ENCODE measurements at places on chromosomes 11 and 22. TPM values are rescaled to one million over a fixed set of nuclear protein-coding genes. Genes with fewer than 3 reads are reported as not detected.
A peak's percentile ranks its signal among the peaks of the same experiment; 100 is the strongest.

- no peak for DNase-seq
Observed at GRCh38 chr22:44109416-44109815, 71.3 kb upstream of the PARVG start.

DNA sequence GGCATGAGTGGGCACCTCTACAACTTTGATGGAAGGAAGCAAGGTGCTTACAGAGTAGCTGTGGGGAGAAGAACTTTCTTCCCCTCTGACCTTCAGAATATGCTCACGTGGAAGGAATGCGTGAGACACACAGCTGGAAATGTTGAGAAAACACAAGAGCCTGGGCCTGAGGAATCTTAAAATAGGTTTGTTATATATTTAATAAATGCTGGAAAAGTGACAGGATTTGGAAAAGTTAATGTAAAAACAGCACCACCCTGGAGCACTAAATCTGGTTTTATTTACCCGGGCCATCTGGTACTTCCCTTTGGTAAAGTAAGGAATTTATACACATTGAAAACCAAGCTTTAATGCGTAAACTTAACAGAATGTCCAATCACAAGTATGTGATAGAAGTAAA is 14.0 kb upstream of the AMPD3 start:
- DNase-seq, result no peak

DNA sequence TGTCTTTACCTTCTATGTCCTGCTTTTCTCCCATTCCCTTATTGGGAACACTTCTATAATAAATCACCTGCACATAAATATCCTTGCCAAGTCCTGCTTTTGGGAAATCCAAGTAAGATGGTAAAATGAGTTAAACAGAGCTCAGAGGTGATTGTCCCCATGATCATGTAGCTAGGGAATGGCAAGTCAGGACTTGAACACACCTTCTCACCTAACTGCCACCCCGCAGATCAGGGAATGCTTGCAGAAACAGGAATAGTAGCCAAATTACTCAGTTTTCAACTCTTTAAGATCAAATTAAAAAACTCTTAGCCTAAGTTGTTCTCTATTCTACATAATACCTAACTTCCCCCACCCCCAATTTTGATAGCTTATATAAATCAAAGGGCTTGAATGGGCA is 16.0 kb downstream of the OOSP3 start:
- no peak for DNase-seq

DNA sequence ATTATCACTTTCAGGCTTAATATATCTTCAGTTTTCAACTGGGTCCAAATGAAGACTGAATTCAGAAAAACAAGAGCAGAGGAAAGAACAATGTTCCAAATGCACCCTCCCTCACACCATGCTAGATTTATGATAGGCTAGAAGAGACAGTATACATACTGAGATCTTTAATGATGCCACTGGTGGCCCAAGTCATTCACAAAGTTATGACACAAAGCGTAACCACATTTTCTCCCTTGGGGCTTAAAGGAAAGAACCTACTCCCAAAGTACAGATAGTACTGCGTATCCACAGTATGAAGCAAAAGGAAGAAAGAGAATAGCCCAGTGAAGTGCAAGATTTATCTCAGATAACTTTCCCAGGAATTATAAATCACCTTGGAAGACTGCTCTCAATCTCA is 10.9 kb upstream of the SOX6 start:
- DNase-seq, result no peak

GRCh38 chr22:43847376-43848289 is 14.7 kb downstream of the SULT4A1 start:
- no peak for DNase-seq

DNA sequence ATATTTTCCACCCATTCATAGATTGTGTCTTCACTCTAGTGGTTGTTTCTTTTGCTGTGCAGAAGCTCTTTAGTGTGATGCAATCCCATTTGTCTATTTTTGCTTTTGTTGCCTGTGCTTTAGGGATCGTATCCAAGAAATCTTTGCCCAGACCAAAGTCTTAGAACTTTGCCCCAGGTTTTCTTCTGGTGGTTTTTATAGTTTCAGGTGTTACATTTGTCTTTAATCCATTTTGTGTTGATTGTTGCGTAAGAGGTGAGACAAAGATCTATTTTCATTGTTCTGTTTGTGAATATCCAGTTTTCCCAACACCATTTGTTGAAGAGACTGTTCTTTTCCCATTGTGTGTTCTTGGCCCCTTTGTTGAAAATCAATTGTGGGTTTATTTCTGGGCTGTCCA is 6.4 kb downstream of the IL10RA start:
- no peak for DNase-seq

- DNase-seq, result no peak
Observed at GRCh38 chr11:68550485-68550817, 89.9 kb downstream of the PPP6R3 start.

- DNase-seq, result peak; percentile 25
Observed at GRCh38 chr22:39661842-39662685, 91.5 kb downstream of the CACNA1I start.

- no peak for DNase-seq
Observed at GRCh38 chr22:29987137-29987536, 93.1 kb upstream of the HORMAD2 start.

DNA sequence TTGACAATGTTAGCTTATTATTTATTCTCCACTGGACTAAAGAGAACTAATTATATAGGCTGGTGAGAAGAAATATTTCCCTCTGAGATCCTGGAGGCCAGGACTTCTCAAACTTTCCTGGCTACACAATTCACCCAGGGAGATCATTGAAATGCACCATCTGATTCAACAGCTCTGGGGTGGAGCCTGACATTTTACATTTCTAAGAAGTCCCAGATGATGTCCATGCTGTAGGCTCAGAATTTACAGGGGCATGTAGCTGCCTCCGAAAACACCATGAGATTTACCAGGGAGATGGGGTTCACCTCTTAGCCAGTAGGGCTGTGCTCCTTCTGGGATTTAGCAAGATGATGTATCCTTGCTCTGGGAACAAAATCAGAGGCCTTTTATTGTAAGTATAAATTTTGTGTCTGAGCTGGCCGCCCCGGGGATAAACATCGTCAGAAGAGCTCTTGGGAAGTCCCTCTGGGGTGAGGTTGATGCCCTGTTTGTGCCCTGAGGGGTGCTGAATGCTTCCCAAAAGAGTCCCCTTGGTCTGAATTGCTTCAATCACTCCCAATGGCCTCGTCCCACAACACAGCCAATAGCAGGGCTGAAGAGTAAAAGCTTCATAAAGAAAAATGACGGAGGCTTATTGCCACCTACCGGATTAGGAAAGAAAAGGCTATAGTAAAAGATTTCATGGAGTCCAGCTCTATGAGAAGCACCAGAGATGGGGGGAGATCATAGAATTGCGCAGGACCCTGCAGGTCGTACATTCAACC is 33.4 kb upstream of the API5 start:
- no peak for DNase-seq

DNA sequence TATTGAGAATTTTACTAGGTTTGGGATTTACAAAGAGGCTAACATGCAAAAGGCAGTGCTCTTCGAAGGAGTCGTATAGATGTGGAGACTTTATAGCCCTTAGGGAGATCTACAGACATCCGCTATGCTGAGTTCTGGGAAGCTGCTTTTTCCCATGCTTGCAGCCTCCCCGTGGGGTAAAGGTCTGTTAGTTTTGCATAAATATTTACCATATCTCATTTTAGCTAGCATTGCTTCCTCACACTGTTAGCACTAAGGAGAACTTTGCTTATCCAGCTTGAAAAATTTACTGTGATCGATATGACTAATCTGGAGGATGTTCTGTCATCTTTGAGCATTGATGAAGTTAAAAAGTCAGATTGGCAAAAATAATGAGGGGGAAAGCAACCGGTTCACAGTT is 18.6 kb downstream of the ARHGEF12 start:
- DNase-seq, result no peak

DNA sequence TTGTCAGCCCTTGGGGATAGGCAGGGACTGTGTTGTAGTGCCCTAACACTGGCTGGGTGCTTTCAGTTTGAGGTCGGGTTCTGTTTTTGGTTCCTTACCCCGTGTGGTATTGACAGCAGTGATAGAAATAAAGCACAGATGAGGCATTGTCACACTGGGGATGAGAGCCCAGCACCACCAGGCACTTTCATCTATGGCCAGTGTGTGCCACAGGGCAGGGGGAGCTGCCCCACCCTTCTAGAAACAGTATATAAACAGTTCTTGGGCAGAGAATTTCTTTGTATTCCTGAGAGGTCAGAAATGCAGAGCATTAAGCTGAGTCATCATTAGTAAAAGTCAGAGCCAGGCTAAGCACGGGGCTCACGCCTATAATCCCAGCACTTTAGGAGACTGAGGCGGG is 23.1 kb upstream of the CDC42EP2 start:
- no peak for DNase-seq

- no peak for DNase-seq
Observed at GRCh38 chr11:128304116-128304515, 283.2 kb downstream of the ETS1 start.

DNA sequence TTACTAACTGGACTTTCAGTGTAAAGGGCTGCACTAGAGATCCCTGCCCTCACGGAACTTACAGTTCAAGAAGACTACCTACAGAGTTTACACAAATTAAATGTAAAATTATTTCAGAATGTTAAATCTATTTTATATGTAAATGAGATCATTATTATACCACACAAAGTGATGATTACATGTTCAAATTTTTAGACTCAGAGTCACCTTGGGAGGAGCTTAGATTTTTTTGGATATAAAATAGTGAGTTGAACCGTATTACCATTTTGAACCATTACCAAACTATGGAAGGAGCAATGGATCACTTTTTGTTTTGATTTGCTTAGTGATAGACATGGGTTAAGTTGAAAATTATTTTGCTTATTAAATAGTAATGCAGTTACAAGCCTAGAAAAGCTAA is 1.6 kb downstream of the IPO7 start:
- DNase-seq, result no peak

DNA sequence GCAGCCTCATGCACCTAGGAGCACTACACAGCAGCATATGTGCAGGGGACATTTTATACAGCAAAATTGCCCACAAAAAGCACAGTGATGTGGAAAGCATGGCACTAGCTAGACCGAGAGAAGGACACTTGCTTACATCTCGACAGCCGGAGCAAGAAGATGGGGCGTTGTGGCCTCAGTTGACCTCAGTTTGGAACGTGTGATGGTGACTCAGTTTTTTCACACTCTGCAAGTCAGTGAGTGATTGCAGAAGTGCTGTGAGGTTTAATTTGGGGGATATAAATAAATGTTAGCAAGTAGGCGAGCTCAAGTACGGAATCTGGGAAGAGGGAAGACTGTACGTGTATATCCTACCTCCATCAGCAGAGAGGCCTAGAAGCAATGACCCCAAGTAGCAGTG is 23.3 kb downstream of the LRP5 start:
- no peak for DNase-seq

DNA sequence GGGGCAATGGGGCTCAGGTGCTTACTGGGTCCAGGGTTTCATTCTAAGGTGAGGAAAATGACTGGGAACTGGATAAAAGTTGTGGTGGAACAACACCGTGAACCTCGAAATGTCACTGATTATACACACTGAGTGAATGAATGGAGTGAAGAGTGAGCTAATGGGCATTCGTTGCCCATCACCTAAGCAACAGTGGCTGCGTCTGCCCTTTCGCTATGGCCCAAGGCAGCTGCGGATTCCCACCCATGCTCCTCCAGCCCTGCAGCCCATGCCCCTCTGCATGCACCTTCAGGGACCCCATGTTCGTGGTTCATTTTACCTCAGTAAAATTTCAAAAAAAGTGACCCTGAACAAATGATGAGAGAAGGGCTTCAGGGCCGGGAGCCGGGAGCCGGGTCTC is 196.3 kb downstream of the CTTN start:
- DNase-seq, result no peak

GRCh38 chr11:99015634-99016454 is 4.9 kb upstream of the CNTN5 start:
- DNase-seq, result no peak

DNA sequence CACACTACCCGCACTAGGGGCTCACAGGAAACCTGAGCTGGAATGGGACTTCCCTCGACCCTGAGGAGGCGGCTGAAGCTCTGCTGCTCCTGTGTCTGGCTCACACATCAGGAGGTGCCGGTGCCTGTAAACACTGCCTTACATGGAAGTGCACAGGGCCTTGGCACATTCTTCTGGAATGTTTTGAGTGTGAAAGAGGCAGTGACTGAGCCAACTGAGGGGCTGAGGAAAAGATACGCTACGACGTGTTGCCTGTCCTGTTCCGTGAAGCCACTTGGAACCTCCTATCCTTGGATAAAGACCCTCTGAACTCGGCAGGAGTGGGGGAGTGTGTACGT is 10.5 kb downstream of the TXN2 start:
- peak; percentile 69 for DNase-seq

DNA sequence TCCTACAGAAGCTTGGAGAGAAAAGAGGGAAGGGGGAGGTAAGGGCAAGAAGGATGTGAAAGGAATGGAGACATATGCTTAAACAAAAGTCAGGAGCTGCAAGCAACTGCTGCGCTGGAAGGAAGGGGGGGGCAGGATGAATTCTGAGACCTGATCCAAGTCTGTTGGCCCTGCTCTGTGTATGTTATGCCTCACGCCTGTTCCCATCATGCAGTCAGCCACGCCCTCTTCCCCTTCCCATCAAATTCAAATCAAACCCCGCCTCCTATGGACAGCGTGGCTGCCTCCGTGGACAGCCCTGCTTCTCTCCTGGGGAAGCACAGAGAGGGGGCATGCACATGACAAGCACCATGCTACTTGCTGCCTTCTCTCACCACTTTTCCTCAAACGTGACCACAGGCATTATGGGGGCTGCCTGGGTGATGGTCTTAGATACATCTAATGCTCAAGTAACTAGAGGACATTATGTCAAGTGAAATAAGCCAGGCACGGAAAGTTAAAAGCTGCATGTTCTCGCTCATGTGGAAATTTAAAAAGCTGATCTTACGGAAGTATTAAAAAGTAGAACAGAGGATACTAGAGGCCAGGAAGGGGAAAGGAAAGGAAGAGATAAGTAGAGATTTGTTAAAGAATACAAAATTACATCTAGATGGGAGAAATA is 45.8 kb upstream of the CYP2D6 start:
- no peak for DNase-seq

GRCh38 chr22:37082251-37082873 is 27.2 kb downstream of the TMPRSS6 start:
- no peak for DNase-seq

- no peak for DNase-seq
Observed at GRCh38 chr11:60334005-60334620, 7.1 kb downstream of the MS4A6E start.

GRCh38 chr11:64499261-64500004 is 91.6 kb upstream of the SLC22A12 start:
- DNase-seq, result no peak

DNA sequence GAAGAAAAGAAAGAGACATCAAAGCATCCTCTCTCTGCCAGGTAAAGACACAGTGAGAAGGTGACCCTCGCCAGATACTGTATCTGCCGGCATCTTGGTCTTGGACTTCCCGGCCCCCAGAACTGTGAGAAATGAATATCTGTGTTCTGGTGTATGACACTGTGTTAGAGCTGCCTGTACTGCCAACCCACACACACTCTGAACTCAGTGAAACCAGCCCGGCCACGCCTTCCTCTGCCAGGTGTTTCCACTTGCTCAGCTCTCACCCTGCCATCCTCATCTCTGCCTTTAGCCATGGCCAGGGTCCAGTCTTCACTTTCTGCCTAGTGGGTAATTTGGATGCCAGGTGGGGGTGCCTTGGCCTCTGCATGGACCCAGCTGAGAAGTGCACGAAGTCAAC is 24.0 kb downstream of the CBX7 start:
- no peak for DNase-seq

CABP4 gene
- not detected for total RNA-seq

SCN3B gene
- total RNA-seq, result 0.51 TPM

OR52E8 gene
- total RNA-seq, result not detected

LMO1 gene
- not detected for total RNA-seq

ISX gene
- not detected for total RNA-seq

IGLL1 gene
- total RNA-seq, result not detected

MMP7 gene
- total RNA-seq, result 7.2 TPM

C11orf87 gene
- total RNA-seq, result not detected

All from uterus (tissue), 4 donors.